Lower lobe of right lung (tissue), 2 donors: ENCODE measurements at places on chromosomes 5 and 9. TPM values are rescaled to one million over a fixed set of nuclear protein-coding genes. Genes with fewer than 3 reads are reported as not detected.

LCP2 gene
- 82.9 TPM for total RNA-seq

GLDC gene
- total RNA-seq = 0.77 TPM

STK32A gene
- 2.9 TPM for total RNA-seq

TNFSF15 gene
- 5.2 TPM for total RNA-seq

OSMR gene
- total RNA-seq = 61.6 TPM

IL13 gene
- total RNA-seq = not detected

CTSV gene
- 0.32 TPM for total RNA-seq

TRIM7 gene
- 4.3 TPM for total RNA-seq

OLFM1 gene
- 24.1 TPM for total RNA-seq

IRX1 gene
- total RNA-seq = 6.0 TPM

NMUR2 gene
- not detected for total RNA-seq

- H3K4me1 ChIP-seq = peaks cover 22% of the 10 kb centered on the region
- no peak overlapping the region for H3K27ac ChIP-seq
- H3K36me3 ChIP-seq = peaks cover 43% of the 10 kb centered on the region
- no peak overlapping the region for H3K4me3 ChIP-seq
- no peak for DNase-seq
- no peaks in the 10 kb centered on the region for H3K27me3 ChIP-seq
Measured at GRCh38 chr5:43073597-43074546, 33.8 kb upstream of the ANXA2R start.

DNA sequence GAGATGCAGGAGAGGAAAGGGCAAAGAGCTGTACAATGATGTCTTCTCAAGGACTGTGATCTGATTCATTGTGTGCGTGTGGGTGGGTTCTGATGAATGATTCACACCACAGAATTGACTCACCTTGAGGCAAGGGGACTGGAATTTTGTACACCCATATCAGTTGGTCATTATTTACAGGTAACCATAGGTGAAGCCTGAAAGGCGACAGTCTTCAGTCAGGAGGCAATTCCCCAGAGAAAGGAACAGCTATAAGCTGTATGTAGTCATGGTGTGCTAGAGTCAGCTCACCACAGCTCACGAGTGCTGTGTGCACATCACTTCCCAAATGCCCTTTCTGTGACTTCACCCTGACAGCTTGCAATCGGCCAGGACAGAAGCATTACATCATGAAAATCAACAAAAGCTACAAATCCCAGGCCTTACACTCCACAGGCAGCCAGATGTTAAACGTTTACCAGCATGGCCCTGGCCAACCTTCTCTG, 87.6 kb upstream of the RPS23 start:
- H3K27me3 ChIP-seq = no peaks in the 10 kb centered on the region
- H3K4me1 ChIP-seq = no peaks in the 10 kb centered on the region
- H3K4me3 ChIP-seq = no peak overlapping the region
- no peak overlapping the region for H3K27ac ChIP-seq
- no peaks in the 10 kb centered on the region for H3K36me3 ChIP-seq
- DNase-seq = no peak

- H3K36me3 ChIP-seq = peaks cover 39% of the 10 kb centered on the region
- no peak for DNase-seq
- H3K4me1 ChIP-seq = peaks cover 50% of the 10 kb centered on the region
- peak overlapping the region; percentile 97 for H3K27ac ChIP-seq
Measured at GRCh38 chr9:35732800-35733541, 505 bp downstream of the CREB3 start.

GRCh38 chr9:115057559-115057958, 60.4 kb downstream of the TNC start:
- no peak overlapping the region for H3K4me3 ChIP-seq
- no peak for DNase-seq
- no peaks in the 10 kb centered on the region for H3K4me1 ChIP-seq
- H3K36me3 ChIP-seq = no peaks in the 10 kb centered on the region
- no peaks in the 10 kb centered on the region for H3K27me3 ChIP-seq
- H3K27ac ChIP-seq = no peak overlapping the region

DNA sequence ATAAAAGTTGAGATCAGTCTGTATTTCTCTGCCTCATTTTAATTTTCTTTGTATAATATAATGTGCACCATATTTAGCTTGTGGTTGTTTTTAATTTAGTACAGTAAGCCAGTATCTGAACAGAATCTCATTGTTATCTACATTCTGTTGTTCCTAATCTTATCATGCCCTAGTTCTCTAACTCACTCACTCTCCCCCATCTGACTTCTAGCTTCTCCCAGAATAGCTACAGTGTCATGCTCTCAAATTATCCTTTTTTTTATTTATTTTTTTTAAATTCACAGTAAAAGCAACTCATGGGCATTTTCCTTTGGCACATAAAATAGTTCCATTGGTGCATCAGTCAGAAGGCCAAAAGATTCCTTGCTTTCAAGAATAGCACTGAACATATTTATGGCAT, 156.6 kb downstream of the TRPM3 start:
- H3K27me3 ChIP-seq = no peaks in the 10 kb centered on the region
- no peak for DNase-seq
- no peak overlapping the region for H3K4me3 ChIP-seq
- no peaks in the 10 kb centered on the region for H3K36me3 ChIP-seq
- no peaks in the 10 kb centered on the region for H3K4me1 ChIP-seq

DNA sequence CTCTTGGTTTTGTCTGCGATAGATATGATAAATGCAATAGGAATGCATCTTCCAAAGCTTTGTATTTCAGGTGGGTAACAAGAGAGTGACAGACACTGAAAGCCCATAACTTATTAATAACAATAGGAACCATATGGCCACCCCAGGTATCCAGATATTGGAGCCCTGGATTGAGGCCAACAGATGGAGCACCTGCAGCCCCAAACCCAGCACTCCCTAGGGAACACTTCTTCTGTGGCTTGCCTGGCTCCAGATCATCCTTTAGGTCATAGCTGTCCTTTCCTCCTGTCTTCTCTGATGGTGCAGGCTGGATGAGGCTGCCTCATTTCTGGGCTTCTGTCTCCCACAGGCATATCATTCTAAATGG, 5.0 kb upstream of the IL3 start:
- H3K4me1 ChIP-seq = no peaks in the 10 kb centered on the region
- H3K36me3 ChIP-seq = no peaks in the 10 kb centered on the region
- H3K27me3 ChIP-seq = peaks cover 5% of the 10 kb centered on the region
- H3K27ac ChIP-seq = no peak overlapping the region
- DNase-seq = no peak

- no peak overlapping the region for H3K4me3 ChIP-seq
- DNase-seq = no peak
- no peaks in the 10 kb centered on the region for H3K36me3 ChIP-seq
- peaks cover 22% of the 10 kb centered on the region for H3K4me1 ChIP-seq
Measured at GRCh38 chr5:10335711-10336470, 17.6 kb upstream of the MARCHF6 start.

DNA sequence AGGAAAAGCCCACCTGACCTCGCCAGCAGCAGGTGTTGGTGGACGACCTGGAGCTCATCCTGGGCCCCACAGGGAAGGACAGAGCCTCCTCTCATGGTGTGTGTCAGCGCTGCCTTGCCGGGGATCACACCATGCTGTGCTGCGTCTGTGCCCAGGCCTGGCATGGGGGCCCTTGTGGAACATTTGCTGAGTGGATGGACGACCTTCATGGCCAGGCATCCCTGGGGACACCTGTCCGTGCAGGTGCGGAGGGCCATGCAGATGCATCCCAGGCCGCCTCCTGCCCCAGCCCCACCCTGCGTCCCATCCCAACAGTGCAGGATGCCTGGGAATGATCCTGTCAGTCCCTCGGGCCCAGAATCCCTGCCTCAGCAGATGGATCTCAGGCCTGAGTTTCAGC, 73.8 kb downstream of the NEK6 start:
- no peaks in the 10 kb centered on the region for H3K27me3 ChIP-seq
- DNase-seq = no peak
- no peak overlapping the region for H3K4me3 ChIP-seq
- no peaks in the 10 kb centered on the region for H3K4me1 ChIP-seq
- no peak overlapping the region for H3K27ac ChIP-seq

DNA sequence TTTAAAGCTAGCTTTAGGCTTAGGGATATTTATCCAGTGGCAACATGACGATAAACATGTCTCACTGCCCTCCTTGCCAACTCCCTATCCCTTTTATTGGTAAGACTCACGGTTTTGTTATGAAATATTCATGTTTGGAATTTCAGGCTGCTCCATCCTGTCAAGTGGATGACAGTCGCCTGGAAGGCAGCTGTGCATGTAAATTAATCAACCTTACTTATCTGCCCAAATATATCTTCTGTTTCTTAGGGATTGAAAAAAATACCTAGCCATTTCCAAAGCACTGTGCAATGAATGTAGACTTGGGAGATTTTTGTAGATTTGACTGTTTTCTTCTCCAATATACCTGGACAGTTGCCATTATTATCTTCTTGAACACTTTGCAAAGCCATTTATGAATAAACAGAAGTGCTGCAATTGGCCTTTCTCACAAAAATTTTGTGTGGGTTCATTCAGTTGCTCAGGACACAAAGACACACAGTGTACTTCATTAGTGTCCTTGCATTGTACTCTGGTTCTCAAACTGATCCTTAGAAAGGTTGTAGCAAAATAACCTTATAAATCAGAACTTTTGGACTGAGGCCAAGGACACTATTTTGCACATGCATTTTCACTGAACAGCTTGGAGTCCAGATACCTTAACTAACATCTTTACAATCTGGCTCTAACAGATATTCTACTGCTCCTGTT, 889.4 kb upstream of the SEMA6A start:
- no peaks in the 10 kb centered on the region for H3K36me3 ChIP-seq
- no peak for DNase-seq
- H3K27ac ChIP-seq = no peak overlapping the region
- H3K4me1 ChIP-seq = no peaks in the 10 kb centered on the region

DNA sequence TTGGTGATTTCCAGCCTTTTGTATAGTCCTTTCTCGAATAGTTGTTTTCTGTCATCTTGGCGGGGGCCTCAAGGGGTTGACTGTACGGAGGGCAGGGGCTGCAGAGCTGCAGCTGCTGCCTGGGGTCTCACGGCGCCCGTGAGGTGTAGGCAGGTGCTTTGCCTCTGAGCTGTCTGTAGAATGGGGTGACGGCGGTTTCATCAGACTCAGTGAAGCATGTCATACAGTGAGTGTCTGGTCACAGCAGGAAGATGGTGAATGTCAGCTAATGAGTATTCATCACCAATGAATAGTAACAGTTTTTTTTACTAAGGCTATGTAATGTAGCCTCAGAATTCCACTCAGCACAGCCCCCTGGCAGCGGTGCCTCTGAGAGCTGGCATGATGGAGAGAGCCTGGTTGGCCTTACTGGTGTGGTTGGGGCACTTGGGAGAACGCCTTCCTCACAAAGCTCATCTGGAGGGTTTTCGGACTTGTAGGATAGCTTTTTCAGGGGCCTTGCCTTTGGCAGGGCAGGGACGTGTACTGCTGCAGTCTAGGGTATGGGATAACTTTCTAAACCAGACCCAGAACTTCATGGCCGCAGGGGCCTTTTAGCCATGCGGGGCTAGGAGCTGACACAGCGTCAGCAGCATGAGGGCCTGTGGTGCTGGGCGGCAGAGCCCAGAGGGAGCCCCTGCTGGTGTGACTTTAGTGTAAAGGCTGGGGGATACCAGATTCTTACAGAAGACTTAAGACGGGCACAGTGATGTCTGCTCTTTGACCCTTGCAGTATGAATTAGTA, 15.0 kb downstream of the TENT4A start:
- H3K4me1 ChIP-seq = peaks cover 67% of the 10 kb centered on the region
- H3K36me3 ChIP-seq = no peaks in the 10 kb centered on the region
- H3K27ac ChIP-seq = no peak overlapping the region
- H3K4me3 ChIP-seq = no peak overlapping the region
- H3K27me3 ChIP-seq = no peaks in the 10 kb centered on the region

- peaks cover 6% of the 10 kb centered on the region for H3K27me3 ChIP-seq
- H3K4me3 ChIP-seq = no peak overlapping the region
- DNase-seq = no peak
- no peak overlapping the region for H3K27ac ChIP-seq
- no peaks in the 10 kb centered on the region for H3K4me1 ChIP-seq
- H3K36me3 ChIP-seq = no peaks in the 10 kb centered on the region
Measured at GRCh38 chr9:135321580-135321979, 158.0 kb upstream of the PPP1R26 start.

- H3K36me3 ChIP-seq = peaks cover 11% of the 10 kb centered on the region
- H3K27ac ChIP-seq = no peak overlapping the region
- DNase-seq = no peak
Measured at GRCh38 chr9:6428940-6429889, 16.2 kb downstream of the UHRF2 start.

DNA sequence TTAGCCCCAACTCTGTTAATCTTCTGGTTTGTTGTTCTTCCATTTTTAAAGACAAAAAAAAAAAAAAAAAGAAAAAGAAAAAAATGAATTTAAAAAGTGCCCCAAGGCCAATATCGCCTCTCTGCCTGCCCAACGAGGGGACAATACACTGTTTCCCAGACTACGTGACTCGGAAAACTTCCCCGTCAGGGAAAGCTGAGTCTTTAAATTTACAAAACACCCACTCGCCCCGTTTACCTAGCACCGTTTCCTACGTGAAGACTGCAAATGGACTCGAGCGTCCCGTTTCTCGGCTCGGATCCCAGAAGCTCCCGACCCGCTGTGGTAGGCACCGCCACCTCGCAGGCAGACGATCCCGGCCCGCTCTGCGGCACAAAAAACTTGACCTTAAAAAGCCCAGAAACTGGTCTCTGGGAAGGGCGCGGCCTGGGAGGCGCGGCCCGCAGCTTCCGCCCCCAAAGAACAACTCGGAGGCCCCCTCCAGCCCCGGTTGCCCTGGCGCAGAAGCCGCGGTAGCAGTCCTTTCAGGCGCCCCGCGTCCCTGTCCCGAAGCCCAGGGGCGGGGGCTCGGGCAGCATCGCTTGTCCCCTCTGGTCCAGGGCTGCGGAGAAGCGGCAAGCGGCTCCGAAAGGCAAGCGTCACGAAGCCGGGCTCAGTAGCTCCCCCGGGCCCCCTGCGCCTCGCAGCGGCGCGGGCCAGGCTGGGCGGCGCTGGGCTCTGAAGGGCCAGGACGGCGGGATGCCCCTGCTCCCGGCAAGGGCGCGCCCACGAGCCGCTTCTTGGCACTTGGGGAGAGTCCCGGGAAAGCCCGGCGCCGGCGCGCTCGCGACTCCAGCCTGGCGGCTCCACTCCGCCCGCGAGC, at the start of gene GCNT4:
GCNT4 (minus strand) TSS at position 367 of the 862 bp plus-strand sequence. CDS start 22,521 bp downstream, outside the sequence.
- peak within 1 kb of the TSS; percentile 88 for H3K27ac ChIP-seq
- H3K27me3 ChIP-seq = no peaks in the 10 kb centered on the region
- H3K4me1 ChIP-seq = peaks cover 32% of the 10 kb centered on the region
- peak within 1 kb of the TSS; percentile 86 for H3K4me3 ChIP-seq

DNA sequence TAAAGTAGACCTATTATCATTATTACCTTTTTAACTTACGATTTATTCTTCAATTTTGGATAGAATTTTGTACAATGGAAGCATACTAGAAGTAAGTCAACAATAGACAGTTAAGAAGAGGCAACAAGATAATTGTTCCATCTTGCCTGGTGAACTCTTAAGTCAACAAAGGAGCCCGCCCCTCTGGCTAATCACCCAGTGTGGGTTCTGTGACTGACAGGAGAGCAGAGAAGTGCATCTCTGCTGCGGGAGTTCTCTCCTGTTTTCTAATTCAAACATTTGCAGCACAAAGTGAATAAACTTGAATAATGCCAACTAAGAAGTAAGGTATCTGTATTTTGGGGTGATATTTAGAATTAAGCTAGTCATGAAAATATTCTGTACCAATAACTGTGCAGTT, 6.7 kb upstream of the ISL1 start:
- no peak for DNase-seq
- no peaks in the 10 kb centered on the region for H3K36me3 ChIP-seq
- H3K4me3 ChIP-seq = no peak overlapping the region

- no peaks in the 10 kb centered on the region for H3K27me3 ChIP-seq
- H3K4me1 ChIP-seq = no peaks in the 10 kb centered on the region
- no peak overlapping the region for H3K4me3 ChIP-seq
- no peak for DNase-seq
Measured at GRCh38 chr9:109538346-109538745, 40.2 kb upstream of the PTPN3 start.

- H3K27ac ChIP-seq = no peak overlapping the region
- DNase-seq = no peak
- H3K36me3 ChIP-seq = peaks cover 7% of the 10 kb centered on the region
Measured at GRCh38 chr9:126491568-126491879, 122.2 kb upstream of the LMX1B start.
